Kidney capillary endothelial cell (primary cell): ENCODE measurements at places on chromosomes 6 and 20.

DNA sequence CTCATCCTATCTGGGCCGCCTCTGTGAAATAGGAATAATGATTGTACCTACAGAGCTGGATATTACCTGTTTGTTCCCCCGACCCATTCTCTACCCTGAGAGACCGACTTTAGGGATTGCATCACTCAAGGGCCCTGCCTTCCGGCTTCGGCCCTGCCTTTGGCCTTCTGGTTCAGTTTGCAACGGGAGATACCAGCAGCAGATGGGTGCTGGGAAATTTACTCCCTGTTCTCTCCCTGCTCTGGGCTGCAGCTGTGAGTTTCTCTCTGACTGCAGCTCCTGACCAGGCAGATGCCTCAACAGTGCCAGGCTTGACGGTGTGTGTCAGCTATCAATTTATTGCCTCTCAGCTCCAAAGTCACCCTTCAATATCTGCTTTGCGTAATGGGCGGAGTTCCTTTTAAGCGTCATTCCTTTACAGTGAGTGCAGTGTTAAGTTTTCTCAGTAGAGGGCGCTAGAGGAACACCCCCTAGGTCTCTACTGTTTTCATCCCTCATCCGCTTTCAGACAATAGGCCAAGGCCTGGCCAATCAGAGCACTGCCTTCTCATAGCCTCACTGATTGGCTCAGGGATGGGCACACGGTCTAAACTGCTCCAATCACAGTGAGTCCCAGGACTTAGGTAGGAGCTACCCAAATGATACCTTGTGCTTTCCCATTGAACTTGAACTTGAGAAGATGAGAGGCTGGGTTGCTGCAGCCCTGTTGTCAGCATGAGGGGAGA is 30.0 kb downstream of the KCNG1 start:
- DNase-seq: peak; percentile 88

- DNase-seq: no peak
Measured at GRCh38 chr20:4234128-4234527, 218.8 kb upstream of the RNF24 start.

DNA sequence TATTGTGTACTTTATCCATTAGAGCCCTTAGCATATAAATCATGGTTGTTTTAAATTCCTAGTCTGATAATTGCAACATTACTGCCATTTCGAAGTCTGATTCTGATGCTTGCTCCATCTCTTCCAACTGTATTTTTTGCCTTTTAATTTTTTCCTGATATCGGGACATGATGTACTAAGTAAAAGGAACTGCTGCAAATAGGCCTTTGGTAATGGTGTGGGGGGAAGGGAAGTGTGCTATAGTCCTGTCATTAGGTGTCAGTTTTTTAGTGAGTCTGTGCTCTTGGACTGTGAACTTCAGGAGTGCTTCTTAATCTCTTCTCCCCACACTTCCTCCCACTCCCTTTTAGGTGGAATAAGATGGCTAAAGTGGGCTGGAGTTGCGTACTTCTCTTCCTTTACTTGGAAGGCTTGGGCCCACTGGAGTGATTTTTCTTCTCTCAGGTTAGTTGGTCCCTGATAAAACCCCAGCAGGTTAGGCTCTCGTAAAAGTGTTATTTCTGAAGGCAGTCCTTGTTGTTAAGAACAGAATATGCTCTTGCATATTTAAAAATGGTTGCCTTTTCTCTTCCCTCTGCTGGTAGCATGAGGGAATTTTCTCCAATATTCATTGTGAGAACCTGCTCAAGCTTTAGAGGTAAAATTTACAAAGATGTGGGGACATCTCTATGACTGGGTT is 18.1 kb downstream of the STXBP5 start:
- peak; percentile 11 for DNase-seq

- DNase-seq: no peak
Measured at GRCh38 chr6:14383393-14384174, 266.0 kb downstream of the CD83 start.
